ENCODE measurements at places on chromosomes 7 and 10. TPM values are rescaled to one million over a fixed set of nuclear protein-coding genes. Genes with fewer than 3 reads are reported as not detected.

Gene VAX1
- total RNA-seq = not detected

Gene CRYGN
- 0.50 TPM for total RNA-seq

Gene CTAGE6
- total RNA-seq = 1.2 TPM

Gene LRRC4
- 0.50 TPM for total RNA-seq

Gene IFIT2
- 7.3 TPM for total RNA-seq

Gene ANKRD61
- 0.29 TPM for total RNA-seq

Gene GNG11
- total RNA-seq = not detected

Gene PLPP4
- not detected for total RNA-seq

Gene VIPR2
- total RNA-seq = not detected

Gene PRKRIP1
- 28.1 TPM for total RNA-seq

Gene NXPH1
- not detected for total RNA-seq

Gene TMEM229A
- total RNA-seq = not detected

Gene FAM3C
- total RNA-seq = 18.0 TPM

GRCh38 chr7:28332046-28332445 is 80.3 kb upstream of the CREB5 start:
- no peak for DNase-seq

- DNase-seq = no peak
These were observed 318.0 kb downstream of the GPAM start for GRCh38 chr10:111865550-111865949.

GRCh38 chr10:7618461-7618860 is 48.3 kb downstream of the ITIH5 start:
- DNase-seq = no peak

DNA sequence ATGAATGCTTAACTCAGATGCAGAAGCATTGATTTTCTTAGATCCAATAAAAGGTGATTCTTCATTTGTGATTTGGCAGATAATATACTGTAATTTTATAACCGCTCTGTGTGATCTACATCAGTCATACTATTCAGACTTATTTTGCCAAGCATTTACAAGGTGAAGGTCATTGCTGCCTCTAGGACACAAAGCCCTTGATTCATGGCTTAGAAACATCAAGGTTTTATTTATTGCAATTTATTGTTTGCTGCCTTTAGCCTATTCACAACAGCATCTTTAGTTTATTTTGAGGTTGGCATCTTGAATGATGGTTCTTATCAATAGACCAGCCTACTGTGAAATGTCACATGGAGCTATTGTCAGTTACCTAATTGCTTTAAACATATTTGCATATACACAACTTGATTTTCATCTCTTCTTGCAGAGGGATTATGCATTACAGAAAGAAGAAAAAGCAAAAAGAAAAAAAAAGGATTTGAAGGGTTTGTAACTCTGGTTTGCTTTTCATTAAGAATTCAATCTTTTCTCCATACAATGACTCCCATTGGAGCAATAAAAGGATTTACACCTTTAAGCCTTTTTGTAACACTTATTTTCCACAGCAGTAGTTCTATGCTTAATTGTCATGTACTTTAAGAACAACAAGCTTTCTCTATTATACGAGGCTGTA is 1371.6 kb upstream of the CELF2 start:
- DNase-seq = no peak

DNA sequence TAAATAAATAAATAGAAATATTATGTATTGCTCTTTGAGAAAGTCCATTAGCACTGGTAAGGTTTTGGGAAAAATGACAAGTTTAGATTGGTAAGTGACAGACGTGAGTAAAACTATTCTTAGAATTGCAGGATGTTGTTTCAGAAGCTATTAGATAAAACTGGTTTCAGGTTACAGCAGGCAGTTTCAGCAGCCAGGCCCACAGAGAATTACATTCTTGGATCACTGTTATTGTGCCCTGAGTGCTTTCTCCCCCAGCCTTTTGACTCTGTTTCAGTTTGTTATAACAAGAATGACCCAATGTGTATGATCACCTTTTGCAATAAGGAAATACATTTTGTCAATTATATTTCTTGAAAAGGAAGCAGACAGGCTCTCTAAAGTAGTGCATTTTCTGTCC is 86.5 kb downstream of the DKK1 start:
- no peak for DNase-seq

- no peak for DNase-seq
These were observed 70.6 kb downstream of the NEURL1 start for GRCh38 chr10:103564116-103564501.

- no peak for DNase-seq
These were observed 11.3 kb upstream of the NEBL start for GRCh38 chr10:20908391-20908790.

GRCh38 chr10:75405598-75406461 is 4.3 kb upstream of the ZNF503 start:
- DNase-seq = no peak

GRCh38 chr10:97866524-97867219 is 17.0 kb downstream of the GOLGA7B start:
- DNase-seq = no peak

DNA sequence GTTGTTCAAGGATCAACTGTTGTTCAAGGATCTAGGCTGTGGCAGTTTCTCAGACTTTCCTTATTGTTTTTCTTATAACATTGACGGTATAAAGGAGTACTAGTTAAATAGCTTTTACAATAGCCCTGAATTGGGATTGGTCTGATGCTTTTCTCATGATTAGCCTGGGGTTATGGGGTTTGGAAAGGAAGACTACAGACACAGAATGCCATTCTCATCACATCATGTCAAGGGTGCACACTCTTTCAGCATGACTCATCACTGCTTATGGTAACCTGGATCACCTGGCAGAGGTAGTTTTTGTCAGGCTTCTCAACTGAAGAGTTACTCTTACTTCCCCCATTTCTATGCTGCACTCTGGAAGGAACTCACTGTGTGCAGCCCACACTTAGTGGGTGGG is 194.2 kb upstream of the NPSR1 start:
- DNase-seq = no peak

- no peak for DNase-seq
These were observed 8.9 kb downstream of the MYO1G start for GRCh38 chr7:44969701-44970522.

GRCh38 chr10:71302874-71303568 is 16.0 kb upstream of the SLC29A3 start:
- DNase-seq = peak; percentile 26

- no peak for DNase-seq
These were observed 39.2 kb upstream of the SLC35B4 start for GRCh38 chr7:134355927-134356326.

DNA sequence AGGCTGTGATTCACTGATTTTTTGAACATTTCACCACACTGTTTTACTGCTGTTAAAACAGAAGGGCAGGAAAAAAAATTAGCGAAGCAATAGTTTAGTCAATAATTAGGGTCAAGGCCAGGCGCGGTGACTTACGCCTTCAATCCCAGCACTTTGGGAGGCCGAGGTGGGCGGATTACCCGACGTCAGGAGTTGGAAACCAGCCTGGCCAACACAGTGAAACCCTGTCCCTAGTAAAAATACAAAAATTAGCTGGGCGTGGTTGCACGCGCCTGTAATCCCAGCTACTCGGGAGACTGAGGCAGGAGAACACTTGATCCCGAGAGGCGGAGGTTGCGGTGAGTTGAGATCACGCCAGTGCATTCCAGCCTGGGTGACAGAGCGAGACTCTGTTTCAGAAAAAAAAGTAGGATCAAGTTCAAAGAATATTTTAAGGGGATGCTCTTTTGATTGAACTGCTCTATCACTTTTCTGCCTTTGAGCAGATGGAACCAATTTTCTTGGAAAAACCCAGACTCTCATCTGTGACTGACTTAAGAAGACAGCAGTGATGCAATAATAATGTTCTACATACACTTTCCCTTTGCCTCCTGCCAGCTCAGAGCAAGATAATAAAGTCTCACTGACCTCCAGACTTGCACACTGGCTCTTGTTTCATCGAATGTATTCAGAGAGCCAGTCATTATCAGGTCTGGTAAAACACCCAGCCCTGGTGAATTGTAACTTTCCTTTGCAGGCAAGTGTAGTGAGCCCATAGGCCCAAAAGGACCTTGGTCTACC is 1.6 kb upstream of the PPA1 start:
- DNase-seq = no peak

DNA sequence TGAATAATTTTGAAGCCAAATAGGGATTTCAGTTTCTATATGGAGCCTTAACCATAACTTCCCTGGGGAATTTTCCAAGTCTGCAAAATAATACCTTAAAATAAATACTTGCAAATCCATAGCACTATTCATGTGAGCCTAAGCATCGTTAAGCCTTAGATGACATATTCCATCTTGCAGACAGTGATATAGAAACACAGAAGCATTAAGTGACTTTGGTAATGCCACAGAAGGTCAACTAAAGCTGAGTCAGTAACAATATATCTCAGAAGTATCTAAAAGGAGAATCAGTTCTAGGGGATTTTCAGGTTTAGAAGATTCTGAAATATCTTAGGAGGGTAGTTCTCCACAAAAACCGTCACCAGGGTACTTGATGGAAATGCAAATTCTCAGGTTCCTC is 163.4 kb upstream of the COL1A2 start:
- no peak for DNase-seq

- DNase-seq = peak; percentile 21
These were observed 386.0 kb downstream of the KIF20B start for GRCh38 chr10:90087197-90088023.

DNA sequence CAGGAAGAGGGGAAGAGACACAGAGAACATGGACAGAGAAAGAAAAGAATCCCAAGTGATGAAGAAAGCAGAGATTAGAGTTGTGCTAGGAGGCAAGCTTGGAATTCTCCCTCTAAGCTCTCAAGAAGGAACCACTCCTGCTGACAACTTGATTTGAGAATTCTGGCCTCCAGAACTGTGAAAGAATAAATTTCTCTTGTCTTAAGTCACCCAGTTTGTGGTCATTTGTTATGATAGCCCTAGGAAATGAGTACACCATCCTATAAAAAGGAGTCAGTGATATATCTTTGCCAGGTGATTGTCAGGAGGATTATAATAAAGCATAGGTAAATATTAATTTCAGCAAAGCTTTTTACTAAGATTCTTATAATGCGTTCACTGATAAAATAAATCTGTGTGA is 82.7 kb upstream of the TFEC start:
- DNase-seq = no peak

- no peak for DNase-seq
These were observed at the start of gene CCL26 for GRCh38 chr7:75772081-75773077. TSS of gene CCL26 (minus strand) at chr7:75772211. CDS start at chr7:75772176, 35 bp downstream.

- no peak for DNase-seq
These were observed 461.1 kb downstream of the ZNF33B start for GRCh38 chr10:42177077-42177792.

- DNase-seq = no peak
These were observed 41.4 kb downstream of the SYPL1 start for GRCh38 chr7:106070567-106071254.

GRCh38 chr10:70588859-70589570 is 13.5 kb downstream of the PRF1 start:
- DNase-seq = no peak

- DNase-seq = no peak
These were observed 669.8 kb upstream of the ANKRD30A start for GRCh38 chr10:36455526-36456133.

GRCh38 chr7:116200963-116201362 is 9.4 kb upstream of the TES start:
- no peak for DNase-seq

- no peak for DNase-seq
These were observed 8.9 kb downstream of the AGFG2 start for GRCh38 chr7:100547872-100548271.

DNA sequence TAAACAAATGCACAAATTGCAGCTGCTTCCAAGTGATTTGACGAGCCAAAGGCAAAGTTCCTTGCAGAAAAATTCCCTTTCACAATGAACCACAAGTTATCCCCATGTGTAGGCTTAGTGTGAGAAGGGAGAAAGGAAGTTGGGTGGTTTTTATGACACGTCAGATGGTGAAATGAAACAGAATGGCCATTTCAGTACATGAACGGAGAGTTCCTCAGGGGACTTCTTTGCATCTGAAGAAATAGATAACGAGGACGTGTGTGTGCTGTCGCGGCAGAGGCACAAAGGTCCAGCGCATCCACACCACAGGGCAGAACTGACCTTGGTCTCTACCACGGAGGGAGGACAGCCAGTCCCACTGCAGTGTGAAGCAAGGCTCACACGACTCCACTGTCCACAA is 135.9 kb downstream of the PAXIP1 start:
- no peak for DNase-seq

- DNase-seq = no peak
These were observed 14.6 kb downstream of the COL26A1 start for GRCh38 chr7:101377189-101377736.

DNA sequence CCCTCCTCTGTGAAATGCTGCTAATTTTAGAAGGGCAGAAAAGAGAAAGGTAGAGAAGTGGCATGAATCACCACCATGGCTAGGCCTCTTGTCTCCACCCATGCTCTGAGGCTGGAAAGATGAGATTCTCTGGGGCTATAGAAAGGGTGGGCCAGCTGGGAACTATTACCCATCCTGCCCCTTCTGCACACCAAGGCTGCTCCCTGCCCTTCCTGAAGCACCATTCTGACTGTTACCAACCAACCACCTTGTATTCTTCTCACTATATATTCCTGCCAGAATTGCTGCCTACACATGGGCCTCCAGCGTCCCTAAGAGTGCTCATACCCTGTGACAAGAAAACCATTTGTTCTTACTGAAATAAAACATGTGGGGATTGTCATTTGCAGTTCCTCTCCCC is 11.4 kb upstream of the DLX6 start:
- no peak for DNase-seq

Measured in activated CD8-positive, alpha-beta T cell treated with anti-CD3 and anti-CD28 coated beads, Interleukin-2, amount 10 ng/mL, durations not matched to agents 7 days and 5 days (primary cell).